ENCODE measurements at places on chromosomes 5 and 9. TPM values are rescaled to one million over a fixed set of nuclear protein-coding genes. Genes with fewer than 3 reads are reported as not detected.

GRCh38 chr5:181149355-181149754 is 2.0 kb downstream of the OR2V2 start:
- DNase-seq = no peak

GRCh38 chr5:137935190-137935589 is 45.9 kb downstream of the PKD2L2 start:
- no peak for DNase-seq

DNA sequence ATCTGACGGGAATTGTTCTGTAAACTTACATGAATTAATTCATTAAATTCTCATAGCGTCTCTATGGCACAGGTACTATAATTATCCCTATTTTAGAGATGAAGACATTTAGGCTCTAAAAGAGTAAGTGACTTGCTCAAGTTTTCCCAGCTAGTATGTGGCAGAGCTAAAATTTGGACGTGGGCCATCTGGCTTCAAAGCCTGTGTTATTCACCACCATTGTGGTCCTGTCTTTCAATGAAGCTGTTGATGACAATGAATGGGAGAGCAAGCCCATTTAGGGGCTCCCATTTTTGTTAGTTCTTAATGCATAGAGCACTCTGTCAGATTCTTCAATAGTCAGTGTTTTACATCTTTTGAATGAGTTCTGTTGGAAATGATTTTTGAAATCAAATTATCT is 236.0 kb upstream of the CD180 start:
- no peak for DNase-seq

- DNase-seq = no peak
Observed at GRCh38 chr9:129958796-129959195, 84.2 kb downstream of the FNBP1 start.

- DNase-seq = no peak
Observed at GRCh38 chr9:84874596-84874995, 205.1 kb downstream of the NTRK2 start.

- no peak for DNase-seq
Observed at GRCh38 chr5:167029488-167029887, 1262.0 kb upstream of the WWC1 start.

- no peak for DNase-seq
Observed at GRCh38 chr5:26737348-26738265, 300.8 kb downstream of the CDH9 start.

- DNase-seq = no peak
Observed at GRCh38 chr5:134275822-134276221, 49.9 kb upstream of the PPP2CA start.

DNA sequence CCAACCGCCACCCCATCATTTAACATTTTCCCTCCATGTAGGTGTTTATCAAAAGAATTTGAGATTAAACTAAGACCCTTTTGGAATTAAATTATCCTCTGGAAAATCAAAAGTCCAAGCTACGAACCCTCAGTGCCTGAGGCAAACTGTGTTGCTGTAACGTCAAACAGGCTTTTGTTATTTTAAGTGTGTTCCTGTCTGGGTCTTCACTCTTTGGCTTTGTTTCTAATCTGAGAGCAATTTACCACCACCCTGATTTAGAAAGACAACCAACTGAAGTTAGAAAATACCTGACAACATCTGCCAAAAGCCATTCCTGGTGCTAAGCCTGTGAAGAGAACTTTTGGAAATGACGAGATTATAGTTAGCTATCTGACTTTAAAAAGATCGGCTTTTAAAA is 199.9 kb downstream of the DIRAS2 start:
- DNase-seq = no peak

GRCh38 chr9:19495186-19496028 is 86.6 kb downstream of the ACER2 start:
- DNase-seq = no peak

DNA sequence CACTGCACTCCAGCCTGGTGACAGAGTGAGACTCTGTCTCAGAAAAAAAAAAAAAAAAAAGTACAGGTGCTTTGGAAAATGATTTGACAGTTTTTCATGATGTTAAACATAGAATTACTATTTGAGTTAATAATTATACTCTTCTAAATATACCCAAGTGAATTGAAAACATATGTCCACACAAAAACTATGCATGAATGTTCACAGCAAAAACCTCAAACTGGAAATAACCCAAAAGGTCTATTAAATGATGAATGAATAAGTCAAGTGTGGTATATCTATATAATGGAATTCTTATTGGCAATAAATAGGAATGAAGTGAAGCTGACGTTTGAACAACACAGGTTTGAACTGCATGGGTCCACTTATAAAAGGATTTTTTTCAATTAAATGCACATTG is 207.2 kb upstream of the DAB2 start:
- no peak for DNase-seq

- no peak for DNase-seq
Observed at GRCh38 chr9:135073741-135074305, 13.6 kb upstream of the OLFM1 start.

- peak; percentile 69 for DNase-seq
Observed at GRCh38 chr5:111320953-111321352, 96.8 kb downstream of the CAMK4 start.

DNA sequence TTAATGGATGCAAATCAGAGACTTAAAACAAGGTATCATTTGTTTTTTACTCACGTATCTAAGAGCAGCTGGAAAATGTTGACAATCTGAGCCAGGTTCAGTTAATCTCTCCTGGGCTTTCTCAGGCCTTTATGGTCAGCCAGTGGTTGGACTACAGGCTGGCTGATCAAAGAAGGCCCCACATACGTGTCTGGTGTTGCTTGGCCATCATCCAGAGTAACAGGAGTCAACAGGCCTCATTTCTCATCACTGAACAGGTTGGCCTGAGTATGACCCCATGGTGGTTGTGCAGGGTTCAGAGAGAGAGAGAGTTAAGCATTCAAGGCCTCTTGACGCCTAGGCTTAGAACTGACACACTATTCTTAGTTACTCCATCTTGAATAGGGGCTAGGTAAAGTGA is 97.0 kb upstream of the VLDLR start:
- no peak for DNase-seq

DNA sequence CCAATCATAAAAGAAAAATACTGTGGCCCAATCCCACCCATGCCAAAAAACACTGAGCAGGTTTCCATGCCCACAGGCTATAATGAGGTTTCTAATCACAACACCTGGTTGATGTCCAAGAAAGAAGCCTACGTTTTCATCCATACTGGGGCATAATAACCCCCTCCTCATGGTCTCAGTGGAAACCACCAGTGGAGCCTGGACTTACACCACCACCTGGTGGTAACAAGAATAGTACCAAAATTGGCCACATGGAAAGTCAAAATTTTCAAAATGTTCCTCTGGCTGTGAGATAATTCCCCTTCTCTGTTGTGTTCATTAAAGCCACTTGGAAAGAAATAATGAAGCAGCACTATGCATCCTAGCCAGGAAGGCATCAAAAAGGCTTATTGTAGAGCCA is 687.3 kb upstream of the ST8SIA4 start:
- no peak for DNase-seq

GRCh38 chr9:6219981-6220380 is 4.4 kb downstream of the IL33 start:
- DNase-seq = no peak

- DNase-seq = no peak
Observed at GRCh38 chr9:121217609-121218292, 16.1 kb upstream of the RAB14 start.

DNA sequence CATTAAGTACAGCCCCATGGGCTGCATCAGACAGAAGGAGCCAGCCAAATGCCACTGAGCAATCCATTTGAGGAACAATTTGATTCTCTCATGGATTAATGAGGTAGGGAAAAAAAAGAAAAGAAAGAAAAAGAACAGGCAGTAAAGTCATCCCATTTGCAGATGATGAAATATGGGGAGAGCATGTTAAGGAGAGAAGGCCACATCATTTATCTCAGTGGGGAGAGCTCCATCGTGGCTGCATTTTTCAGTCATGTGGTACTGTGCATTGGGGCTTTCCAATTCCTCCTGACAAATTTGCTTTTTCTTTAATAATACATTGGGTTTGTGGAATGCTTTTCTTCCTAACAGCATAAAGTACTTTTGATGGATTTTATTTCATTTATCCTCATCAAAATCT is 375.2 kb upstream of the TLE4 start:
- DNase-seq = no peak

GRCh38 chr5:53321073-53321472 is 159.4 kb upstream of the FST start:
- no peak for DNase-seq

GRCh38 chr9:87464992-87465378 is 32.7 kb upstream of the DAPK1 start:
- no peak for DNase-seq

DNA sequence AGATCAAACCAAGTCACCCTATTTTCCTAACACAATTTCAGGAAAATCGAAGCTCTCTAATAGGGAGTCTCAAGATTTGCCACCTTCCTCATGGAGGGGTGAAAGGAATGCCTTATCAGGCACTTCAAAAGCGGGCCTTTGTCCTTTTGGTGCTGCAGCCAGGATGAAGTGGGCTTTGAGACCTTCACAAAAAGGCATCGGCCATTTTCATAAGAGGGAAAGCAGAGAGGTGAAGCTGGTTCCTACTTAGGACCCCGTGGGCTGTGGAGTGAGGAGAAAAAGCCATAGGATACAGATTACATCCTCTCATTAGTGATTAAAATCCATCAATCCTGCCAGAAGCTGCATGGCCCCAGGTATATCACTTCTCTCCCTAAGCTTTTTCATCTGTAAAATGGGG is 859 bp downstream of the CDKN2AIPNL start:
- no peak for DNase-seq

DNA sequence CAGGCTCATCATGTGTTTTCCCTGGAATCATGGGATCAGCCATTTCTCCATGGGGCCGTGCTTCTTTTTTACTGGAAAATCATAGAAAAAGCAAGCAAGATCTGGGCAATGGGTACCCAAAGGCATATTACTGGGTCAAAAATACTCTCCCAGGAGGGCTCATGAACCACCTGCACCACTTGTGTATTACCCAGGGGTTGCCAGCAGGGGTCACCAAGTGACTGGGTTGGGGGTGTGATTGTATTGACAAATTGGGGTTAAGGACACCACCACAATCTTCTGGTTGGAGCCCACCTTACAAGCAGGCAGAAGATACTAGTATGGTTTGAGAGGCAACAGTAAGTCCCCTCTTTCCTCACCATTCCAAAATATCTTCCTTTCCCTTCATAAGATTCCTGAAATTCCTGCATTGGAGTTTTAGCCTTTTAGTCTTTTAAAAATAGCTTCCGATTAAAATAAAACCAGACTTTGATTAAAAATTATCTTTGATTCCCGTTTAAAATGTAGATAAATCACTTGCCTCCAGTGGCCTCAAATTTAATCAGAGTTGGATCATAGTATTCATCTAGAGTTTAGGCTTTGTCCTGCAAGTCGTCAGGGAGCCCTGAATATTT is 603.3 kb downstream of the KIF4B start:
- no peak for DNase-seq

GRCh38 chr9:98329281-98329680 is 73.8 kb upstream of the TBC1D2 start:
- DNase-seq = no peak

- no peak for DNase-seq
Observed at GRCh38 chr9:76654051-76654461, 110.2 kb upstream of the PCA3 start.

The IRX1 gene
- not detected for total RNA-seq

The TSSK1B gene
- not detected for total RNA-seq

The NRARP gene
- 1.6 TPM for total RNA-seq

The PSIP1 gene
- total RNA-seq = 131 TPM

The TXNDC8 gene
- not detected for total RNA-seq

The GDA gene
- total RNA-seq = not detected

The HMMR gene
- total RNA-seq = 1.0 TPM

The SAPCD2 gene
- total RNA-seq = 1.2 TPM

The TAS2R1 gene
- not detected for total RNA-seq

The ZNF883 gene
- 0.52 TPM for total RNA-seq

The FOXD4 gene
- 0.32 TPM for total RNA-seq

All from CD4-positive, CD25-positive, alpha-beta regulatory T cell (primary cell).